ENCODE measurements at places on chromosomes 4 and X.

- no peak for DNase-seq
These were observed 1000.7 kb downstream of the STIM2 start for GRCh38 chr4:27861381-27861787.

DNA sequence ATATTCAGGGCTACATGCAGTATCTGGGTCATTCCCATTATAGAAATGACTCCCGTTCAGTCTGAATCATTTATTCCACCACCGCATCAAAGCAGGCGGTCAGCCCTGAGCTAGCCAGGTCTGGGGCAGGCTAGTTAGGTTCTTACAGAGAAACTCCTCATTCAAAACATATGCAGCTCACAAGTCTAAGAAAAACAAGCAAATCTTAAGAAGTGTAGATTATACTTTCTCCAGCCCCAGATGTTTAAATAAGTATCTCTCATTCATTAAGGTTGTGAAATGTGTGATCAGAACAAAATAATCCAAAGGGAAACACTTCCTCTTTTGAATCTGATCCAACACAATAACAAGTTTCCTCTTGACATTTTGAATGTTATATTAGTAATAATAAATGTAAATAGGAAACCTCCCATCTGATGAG, 441.9 kb downstream of the INPP4B start:
- DNase-seq: no peak

- DNase-seq: no peak
These were observed 2.0 kb upstream of the GPR34 start for GRCh38 chrX:41686788-41687187.

- peak; percentile 0 for DNase-seq
These were observed 28.8 kb upstream of the CFAP47 start for GRCh38 chrX:35890699-35891098.

DNA sequence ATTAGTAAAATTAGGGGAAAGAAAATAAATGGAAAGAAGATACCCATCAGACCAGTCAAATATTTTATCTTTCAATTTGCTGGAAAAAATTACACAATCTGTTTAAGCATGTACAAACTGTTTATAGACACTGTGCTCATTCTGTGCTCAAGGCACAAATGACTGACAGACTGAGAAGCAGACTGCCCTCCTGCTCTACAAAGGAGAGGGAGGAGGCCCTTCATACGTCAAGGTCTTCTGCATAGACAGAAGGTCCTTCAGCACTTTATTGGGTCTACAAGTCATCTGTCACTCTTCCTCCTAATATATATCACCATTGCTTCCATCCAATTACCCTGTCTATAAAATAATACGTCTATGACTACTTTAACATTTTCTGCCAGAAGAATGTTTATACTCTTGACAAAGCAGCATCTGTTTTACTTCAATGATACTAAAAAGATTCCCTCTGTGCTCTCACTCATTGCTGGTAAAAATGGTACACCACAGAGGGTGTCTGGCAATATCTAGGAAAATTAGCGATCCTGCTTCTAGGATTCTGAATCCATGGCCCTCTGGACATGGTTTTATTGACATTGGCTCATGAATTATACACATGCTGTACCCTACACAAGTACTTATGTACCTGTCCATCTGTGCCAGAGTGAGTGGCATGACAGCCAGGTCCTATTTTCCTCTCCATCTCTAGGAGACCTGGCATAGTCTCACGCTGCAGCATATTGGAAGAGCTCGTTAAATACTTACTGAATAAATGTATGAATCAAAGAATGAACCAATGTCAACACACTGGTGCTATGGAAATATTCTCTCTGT, 11.3 kb downstream of the SLC10A6 start:
- DNase-seq: no peak

DNA sequence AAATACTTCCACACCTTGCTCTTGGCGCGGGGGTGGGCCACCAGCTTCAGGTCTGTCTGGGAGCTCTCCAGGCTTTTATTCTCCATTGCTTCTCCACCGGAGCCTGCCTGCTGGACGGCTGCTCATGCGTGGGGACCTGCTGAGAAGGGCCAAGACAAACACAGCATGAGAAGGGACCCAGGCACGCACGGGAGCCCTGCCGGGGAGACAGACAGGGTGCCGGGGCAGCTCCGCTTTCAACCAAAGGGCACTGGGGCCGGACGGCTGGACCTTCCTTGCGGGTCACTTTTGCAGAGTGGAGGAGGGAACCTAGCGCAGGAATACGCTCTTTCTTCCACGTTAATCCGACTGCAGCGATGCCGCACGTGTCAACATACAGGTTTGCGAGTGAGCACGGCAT, 10.1 kb downstream of the DHRSX start:
- no peak for DNase-seq

DNA sequence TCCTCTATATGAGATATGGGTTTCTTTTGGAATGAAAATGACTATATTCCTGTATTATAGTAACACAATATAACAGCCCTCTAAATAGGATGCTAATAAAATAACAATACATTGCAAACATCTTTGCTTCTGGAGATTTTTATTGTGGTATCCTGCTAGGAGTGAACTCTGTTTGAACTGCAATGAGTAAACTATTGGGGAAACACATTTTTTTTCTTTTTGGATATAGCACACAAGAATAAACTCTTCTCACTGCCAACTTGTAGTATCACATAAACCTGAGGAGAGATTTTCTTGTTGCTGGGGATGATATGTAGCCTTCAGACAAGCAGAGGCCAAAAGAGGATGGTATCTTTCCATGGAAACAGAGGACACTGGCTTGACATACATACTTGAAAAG, 238.2 kb downstream of the C4orf33 start:
- DNase-seq: no peak

DNA sequence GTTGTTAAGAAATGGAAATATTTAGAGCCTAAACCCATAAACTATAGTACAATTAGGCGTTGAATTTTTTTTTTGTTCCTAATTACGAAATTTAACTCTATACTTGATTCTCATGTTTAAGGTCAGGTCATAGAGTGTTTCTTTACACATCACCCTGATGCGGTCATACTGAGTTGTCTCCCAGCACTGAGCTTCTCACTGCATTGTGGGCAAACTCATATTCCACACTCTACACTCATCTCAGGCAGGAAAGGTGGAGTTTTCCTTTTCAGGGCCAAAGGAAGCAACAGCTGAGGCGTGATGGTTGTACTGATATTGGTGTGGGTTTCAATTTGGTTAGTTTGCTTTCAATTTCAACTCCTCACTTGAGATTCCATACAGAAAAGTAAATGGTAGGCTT, 75.4 kb downstream of the FAT4 start:
- peak; percentile 69 for DNase-seq

- DNase-seq: no peak
These were observed 138.2 kb downstream of the CAMK2D start for GRCh38 chr4:113623274-113623894.

GRCh38 chr4:15870079-15870478, 68.5 kb downstream of the FGFBP1 start:
- DNase-seq: no peak

GRCh38 chr4:147560625-147561024, 56.6 kb upstream of the TMEM184C start:
- no peak for DNase-seq

Data from Panc1 (cell line).